M059J (cell line): ENCODE measurements at places on chromosomes 16 and 17.
A peak's percentile ranks its signal among the peaks of the same experiment; 100 is the strongest.

DNA sequence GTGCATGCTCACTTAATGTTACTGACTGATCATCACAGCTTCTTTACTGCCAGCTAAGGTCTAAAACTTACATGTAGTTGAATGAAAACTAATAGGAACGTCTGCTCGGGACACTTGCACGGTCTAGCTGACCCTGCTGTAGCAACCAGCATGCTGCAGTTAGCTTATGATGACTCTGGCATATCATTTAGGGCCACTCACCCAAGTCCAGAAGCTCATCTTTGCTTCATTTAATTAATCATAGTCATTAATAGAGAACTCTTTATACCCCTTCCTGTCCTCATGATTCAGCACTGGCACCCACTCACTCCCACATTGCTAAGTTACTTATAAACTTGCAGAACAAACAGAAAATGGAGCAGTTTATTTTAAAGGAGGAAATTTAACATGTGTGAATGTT, 136.3 kb downstream of the NLK start:
- no peak for DNase-seq

- DNase-seq: no peak
Measured at GRCh38 chr17:80780381-80781198, 211.1 kb upstream of the CHMP6 start.

- peak; percentile 51 for DNase-seq
Measured at GRCh38 chr17:66165537-66166123, 26.3 kb downstream of the CEP112 start.

GRCh38 chr16:70590722-70591415, 55.5 kb upstream of the IL34 start:
- no peak for DNase-seq

- no peak for DNase-seq
Measured at GRCh38 chr16:72856797-72857196, 191.1 kb downstream of the ZFHX3 start.

DNA sequence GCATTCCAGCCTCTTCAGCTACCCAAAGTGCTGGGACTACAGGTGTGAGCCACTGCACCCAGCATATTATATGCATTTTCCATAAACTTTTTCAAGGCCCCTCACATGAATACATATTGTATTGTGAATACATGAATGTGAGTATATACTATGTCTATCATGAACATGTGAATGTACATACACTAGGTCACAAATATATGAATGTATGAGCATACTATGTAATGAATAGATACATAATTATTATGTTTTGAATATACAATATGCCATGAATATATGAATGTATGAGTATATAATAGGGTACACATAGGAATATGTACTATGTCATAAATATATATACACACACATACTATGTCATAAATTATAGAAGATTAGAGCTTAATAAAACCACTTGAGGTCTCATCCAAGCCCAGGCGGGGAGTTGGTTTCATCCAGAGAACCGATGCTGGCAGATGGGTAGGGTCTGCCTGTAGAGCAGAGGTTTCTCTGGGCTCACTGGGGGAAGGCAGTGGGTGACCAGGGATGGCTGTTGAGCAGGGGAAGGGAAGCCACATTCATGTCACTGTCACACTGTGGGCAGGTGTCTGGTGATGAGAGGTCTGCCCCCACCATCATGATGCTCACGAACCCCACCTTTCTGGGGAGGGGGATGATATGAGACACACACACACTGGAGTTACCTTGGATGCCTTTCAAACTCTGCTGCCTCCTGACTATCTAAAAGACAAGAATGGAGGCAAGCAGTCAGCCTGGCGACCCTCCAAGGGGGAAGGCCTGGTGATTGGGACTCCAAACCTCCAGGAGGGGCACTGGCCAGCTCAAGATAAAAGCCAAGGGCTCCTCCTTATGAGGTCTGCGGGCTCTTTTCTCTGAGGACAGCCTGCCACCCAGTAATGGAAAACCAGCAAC, 7.3 kb downstream of the C16orf95 start:
- DNase-seq: no peak
